ENCODE measurements at places on chromosomes 3 and 15. TPM values are rescaled to one million over a fixed set of nuclear protein-coding genes. Genes with fewer than 3 reads are reported as not detected.

DNA sequence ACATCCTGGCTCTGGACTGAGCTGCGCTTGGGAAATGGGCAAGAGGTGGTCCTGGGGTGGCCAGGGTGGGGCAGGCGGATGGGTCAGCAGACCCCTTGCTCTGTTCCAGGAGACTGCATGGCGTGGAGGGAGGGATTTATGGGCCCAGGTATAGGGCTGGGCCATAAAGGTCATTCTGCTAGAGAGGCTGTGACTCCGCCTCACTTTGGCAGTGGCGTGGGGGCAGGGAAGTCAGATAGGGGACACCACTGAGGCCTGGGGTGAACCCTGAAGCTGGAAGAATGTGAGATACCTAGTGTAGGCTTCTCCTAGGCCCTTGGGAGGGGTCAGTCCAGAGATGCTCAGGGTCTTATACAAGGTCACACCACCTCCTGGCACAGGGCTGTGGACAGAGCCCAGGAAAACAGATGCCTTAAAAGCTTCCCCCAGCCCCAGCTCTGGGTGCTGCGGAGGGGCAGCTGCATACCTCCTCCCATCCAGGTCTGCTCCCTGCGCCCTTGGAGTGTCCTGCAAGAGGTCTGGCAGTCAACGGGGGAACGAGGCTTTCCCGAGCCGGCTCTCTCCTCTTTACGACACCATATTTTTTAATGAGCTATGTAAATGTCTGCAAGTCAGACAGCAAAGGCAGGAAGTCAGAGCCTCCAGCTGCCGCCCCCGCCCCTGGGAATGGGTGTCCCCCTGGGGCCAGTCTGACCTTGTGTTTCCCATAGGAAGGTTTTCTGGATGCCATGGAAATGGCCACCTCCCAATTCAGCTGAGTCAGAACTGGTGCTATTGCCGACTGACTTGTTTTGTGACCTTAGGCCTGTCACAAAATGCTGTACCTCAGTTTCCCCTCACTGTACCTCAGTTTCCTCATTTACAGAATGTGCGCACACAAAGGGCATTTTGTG lies 26.3 kb downstream of the LINGO1 start:
- DNase-seq: no peak

Gene ADAMTS7
- total RNA-seq: 12.0 TPM

GRCh38 chr15:90471126-90471525 lies 58.6 kb upstream of the CRTC3 start:
- DNase-seq: no peak

Gene SLITRK3
- total RNA-seq: not detected

Gene CADPS
- total RNA-seq: not detected

Gene ZPLD1
- not detected for total RNA-seq

GRCh38 chr3:141782386-141782932 lies 19.3 kb downstream of the GRK7 start:
- DNase-seq: no peak

DNA sequence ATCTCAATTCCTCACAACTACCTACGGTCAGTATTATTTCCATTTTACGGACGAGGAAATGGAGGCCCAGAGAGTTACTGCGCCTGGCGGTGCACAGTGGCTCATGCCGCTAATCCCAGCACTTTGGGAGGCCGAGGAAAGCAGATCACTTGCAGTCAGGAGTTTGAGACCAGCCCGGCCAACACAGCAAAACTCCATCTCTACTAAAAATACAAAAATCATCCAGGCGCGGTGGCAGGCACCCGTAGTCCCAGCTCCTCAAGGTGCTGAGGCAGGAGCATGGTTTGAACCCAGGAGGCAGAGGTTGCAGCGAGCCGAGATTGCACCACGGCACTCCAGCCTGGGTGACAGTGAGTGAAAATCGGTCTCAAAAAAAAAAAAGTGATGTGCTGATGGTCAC lies 187.3 kb downstream of the XXYLT1 start:
- DNase-seq: no peak

GRCh38 chr3:131350506-131350905 lies 31.1 kb upstream of the NUDT16 start:
- DNase-seq: no peak

GRCh38 chr15:86905625-86906256 lies 826.1 kb downstream of the AGBL1 start:
- no peak for DNase-seq

- no peak for DNase-seq
These were observed 65.4 kb downstream of the LIPC start for GRCh38 chr15:58497046-58497785.

Gene AMIGO3
- not detected for total RNA-seq

Gene XYLB
- 1.3 TPM for total RNA-seq
